ENCODE measurements at places on chromosomes 1 and 21.

DNA sequence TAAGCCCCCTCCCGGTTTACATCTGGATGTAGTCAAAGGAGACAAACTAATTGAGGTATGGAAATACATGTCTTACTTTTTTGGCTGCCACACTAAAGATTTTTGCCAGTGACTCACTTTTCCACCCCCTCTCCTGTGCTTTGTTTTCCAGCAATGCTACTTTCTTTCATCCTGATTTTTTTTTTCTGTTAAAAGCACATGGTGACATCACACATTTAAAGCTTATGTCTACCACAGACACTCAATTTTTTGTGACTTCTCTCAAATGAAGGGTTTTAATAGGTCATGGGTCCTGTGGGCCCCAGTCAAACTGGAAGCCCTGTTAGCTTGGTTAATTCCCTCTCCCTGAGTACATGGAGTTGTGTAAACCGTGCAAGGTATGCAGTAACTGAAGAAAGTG lies 2.2 kb downstream of the PPP1R8 start:
- DNase-seq = peak; percentile 52

GRCh38 chr1:204092632-204093420 lies 19.9 kb downstream of the SOX13 start:
- DNase-seq = no peak

DNA sequence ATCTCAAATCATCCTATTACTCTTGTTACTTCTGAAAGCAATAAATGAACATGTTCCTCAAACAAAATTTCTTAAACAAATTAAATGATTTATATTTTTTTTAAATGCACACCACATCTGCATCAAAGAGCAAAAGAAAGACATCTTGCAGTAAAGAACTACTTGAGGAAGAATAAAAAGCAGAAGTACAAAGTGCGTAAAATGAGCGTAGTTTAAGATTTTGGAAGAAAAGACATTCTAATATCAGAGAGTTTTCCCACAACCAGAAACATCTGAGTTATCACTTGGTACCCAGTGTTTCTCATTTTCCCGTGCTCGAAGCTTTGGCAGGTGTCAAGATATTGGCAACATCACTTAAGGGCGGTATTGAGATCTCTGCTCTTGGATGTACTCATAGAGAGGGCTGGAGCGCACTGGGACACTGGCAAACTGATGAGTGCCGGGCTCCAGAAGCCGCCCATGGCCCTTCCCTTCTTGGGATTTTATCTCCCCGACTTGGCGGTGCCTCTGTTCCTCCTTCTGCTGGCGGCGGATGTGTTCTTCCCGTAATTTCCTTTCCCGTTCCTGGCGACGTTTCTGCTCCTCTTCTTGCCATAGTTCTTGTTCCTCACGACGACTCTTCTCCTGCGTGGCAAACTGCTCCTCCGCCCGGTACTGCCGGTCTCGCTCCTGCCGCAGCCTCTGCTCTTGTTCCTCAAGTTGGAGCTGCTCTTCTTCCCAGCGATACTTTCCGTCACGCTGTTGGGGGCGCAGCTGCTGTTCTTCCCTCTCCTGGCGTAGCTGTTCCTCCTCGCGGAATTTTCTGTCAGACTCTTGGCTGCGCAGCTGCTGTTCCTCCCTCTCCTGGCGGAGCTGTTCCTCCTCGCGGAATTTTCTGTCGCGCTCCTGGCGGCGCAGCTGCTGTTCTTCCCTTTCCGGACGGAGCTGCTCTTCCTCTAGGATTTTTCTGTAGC lies 7.9 kb downstream of the TCHH start:
- DNase-seq = no peak

DNA sequence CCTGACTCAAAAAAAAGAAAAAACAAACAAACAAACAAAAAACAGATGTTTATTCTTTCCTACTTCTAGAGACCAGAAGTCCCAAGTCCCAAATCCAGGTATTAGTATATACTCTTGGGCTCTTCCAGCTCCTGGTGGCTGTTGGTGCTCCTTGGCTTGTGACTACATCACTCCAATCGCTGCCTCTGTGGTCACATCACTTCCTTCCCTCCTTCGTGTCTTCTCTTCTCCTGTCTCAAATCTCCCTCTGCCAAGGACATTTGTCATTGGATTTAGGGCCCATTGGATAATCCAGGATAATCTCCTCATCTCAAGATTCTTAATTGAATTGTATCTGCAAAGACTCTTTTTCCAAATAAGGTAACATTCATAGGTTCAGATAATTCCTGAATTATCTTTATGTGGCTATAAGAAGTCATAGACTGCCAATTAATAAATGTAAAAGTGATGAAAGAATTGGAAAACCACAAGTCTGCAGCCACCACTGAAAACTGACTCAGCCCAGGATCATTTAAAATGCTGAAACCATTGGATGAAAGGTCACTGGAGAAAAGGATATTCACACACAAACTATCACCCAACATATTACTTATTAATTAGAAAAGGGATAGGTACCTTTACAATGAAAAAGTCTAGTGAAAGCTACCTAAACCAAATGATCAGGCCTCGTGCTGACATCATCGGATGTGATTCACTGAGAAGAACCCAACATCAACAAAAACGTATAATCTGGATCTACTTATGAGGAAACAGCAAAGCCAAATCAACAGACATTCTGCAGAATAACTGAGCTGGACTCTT lies 67.1 kb downstream of the ZNF281 start:
- DNase-seq = peak; percentile 57

- DNase-seq = no peak
Measured at GRCh38 chr1:185650602-185651230, 83.5 kb upstream of the HMCN1 start.

GRCh38 chr1:61370913-61371279 lies 288.5 kb downstream of the NFIA start:
- no peak for DNase-seq

DNA sequence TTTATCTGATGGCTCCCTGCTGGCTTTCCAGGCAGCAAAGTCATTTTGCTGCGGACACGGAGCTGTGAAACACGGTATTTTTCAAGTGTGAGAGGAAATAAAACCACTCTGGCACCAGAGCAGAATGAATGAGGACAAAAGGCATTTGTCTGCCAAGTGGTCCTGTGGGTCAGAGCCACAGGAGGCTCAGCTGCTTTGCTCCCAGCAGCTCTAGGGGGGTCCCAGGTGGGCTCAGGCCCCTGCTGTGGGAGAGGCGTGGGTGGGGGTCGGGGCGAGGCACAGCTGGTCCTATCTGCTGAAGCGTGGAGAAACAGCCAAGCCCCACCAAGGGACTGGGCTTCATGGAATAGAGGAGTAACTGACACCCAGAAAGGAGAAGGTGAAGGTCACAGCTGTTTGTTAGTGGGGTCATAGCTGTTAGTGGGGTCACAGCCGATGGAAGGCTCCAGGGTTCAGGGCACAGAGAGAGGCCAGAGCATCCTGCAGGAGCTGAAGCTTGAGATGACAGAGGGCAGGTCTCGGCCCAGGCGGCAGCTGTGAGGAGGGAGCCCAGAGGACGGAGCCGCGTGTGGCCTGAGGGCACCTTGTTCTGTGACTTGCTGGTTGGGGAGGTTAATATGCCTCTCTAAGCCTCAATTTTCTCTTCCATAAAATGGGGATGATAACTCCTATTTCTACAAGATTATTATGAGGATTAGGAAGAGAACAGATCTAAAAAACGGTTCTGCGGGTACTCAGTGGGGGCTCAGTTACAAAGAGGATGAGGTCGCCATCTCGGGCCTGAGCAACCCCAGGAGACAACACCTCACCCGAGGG lies 7.1 kb downstream of the KIF17 start:
- DNase-seq = no peak

Measured in ELR (cell line).